Effector CD8-positive, alpha-beta T cell (primary cell): ENCODE measurements at places on chromosomes 2 and 18.

DNA sequence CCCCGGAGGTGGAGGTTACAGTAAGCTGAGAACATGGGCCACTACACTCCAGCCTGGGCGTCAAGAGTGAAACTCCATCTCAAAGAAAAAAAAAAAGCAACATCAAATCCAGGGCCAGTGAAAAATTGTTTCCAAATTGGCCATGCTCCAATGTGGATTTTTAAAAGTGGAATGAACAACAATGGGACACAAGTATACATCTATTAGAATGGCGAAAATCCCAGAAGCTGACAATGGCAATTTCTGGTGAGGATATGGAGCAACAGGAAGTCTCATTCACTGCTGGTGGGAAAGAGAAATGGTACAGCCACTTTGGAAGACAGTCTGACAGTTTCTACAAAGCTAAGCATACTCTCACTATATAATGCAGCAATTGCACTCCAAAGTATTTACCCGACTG is 161.4 kb downstream of the UXS1 start:
- no peak for DNase-seq

DNA sequence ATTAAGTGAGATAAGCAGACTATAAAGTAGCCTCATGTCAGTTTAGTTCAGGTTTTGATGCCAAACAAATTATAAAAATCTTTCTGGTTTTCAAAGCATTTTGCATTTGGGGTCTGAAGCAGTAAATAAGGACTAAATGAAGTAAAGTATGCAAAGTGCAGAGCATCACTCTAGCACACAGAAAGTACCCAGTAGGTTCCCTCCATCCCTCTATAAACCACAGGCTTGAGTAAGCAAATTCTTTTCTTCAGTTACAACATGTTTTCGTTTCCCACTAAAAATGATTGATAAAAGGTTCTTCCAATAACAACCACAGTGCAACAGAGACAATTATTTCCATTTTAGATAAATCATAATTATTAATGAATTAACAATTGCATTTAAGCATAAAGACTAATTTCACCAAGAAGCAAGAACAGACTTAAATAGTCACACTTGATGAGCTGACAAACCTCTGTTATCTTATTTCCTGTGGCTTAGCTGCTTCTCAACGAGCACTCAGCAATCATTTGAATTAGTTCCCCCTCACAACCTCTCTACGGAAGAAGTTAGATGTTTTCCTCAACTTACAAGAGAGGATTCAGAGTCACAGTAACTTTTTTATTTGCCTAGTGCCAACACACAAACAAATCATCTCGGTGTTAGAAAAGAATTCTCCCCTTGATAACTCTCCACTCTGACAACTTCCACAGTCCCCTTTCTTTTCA is 249.8 kb downstream of the NBAS start:
- DNase-seq = no peak

- DNase-seq = no peak
Measured at GRCh38 chr2:78682781-78683180, 342.7 kb upstream of the REG3G start.

DNA sequence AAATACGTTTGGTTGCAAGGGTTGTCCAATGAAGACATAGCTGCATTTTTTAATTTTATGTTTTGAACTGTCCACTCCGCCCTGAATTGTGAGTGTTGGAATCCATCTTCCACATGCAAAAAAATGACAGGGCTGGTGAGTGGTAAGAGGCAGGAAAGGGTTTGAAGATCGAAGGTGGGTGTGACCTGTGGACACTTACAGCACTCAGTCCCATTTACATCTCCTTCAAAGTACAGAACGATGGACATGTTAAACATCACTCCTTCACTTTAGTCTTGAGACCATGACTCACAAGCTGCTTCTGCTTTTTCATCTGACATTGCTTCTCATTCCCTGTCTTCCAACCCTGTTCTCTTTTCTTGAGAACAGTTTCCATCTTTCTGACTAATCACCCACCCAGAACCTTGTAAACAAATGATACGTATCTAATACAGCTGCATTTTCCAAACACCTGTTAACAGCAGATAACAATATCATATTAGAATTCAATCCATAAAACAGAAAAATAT is 179.3 kb downstream of the ZNF516 start:
- DNase-seq = no peak

DNA sequence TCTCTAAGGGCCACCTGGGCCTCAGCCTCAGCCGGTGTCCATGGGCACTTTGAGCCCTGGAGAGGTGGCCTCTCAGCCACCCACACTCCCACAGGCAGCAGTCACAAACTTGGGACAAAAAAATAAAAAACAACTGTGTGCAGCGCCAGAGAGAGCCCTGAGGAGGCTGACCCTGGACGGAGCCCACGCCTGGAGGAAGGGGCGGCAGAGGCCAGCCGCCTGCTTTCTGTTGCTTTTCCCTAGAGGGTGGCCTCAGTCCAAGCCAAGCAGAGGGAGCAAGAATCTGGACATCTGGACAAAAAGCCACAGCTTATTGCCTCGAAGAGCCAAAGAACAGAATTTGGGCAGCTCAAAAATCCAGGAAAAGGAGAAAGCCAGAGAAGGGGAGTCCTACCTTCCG is 43.3 kb upstream of the LDLRAD4 start:
- DNase-seq = no peak
